ENCODE measurements at places on chromosomes 6 and 20.
A peak's percentile ranks its signal among the peaks of the same experiment; 100 is the strongest.

DNA sequence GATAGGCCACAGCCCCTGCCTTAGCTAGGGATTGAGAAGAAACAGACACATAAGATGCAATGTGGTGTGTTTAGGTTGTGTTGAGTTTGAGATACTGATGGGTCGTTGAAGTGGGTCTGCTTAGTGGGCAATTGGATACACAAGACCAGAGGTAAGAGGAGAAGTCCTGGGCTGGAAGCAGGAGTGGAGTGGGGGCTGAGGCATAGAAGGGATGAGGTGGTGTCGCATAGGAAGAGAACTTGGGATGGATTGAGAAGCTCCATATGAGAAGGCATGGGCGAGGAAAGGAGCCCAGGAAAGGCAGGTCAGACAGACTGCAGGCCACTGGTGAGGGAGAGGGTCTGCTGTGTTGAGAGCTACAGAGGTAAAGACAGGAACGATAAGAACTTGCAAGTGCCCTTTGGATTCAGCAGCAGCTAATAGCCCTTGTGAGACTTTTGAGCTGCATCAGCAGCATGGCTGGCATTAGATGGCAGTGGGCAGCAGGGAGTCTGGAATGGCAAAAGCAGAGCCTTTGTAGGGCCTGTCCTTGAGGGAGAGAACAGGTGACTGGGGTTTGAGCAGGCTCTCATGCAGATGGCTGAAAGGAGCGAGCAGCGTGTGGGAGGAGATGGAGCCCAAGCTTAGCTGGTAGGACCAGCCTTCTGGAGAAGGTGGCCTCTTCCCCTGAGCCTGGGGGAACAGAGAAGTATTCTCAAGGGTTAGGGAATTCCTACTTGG is 33.2 kb downstream of the PLCG1 start:
- DNase-seq = no peak
- no peaks in the 10 kb centered on the region for H3K27me3 ChIP-seq
- H3K27ac ChIP-seq = no peak overlapping the region
- no peak overlapping the region for H3K4me3 ChIP-seq
- H3K4me1 ChIP-seq = no peaks in the 10 kb centered on the region
- H3K36me3 ChIP-seq = peaks cover 47% of the 10 kb centered on the region

DNA sequence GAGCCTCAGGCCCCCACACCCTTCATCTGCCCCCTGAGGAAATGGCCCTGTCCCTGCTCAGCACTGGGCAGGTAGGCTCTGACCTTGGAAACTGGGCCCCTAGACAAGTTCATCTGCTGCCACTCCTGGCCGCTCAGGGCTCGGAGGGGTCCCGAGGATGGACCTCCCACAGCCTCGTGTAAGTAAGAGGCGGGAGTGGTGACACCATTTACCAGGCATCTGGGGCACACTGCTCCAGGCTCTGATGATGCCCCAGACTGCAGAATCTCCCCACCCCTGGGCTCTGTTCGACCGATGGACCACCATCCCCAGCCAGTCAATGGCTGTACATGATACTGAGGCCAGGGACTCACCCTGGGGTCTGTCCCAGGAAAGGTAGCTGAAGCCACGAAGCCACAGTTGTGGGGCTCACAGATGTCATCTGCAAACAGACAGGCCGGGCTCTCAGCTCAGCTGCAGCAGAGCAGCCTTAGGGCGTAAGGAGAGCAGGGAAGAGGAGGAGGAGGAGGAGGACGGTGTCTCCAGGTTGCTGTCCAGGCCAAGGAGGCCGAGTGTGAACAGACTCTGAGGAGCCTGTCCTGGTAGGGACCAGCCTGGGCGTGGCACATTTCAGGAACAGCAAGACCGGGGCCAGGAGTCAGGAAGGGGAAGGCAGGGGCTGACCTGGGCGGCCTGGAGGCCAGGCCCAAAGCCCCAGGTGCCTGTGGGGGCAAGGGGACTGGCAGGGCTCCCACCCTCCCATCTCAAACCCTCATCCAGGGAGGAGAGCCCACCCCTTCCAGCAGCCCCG is 300.4 kb downstream of the TAF4 start:
- no peaks in the 10 kb centered on the region for H3K36me3 ChIP-seq
- no peak overlapping the region for H3K27ac ChIP-seq
- H3K4me1 ChIP-seq = no peaks in the 10 kb centered on the region
- H3K4me3 ChIP-seq = no peak overlapping the region
- no peak for DNase-seq

GRCh38 chr6:105536961-105537360 is 134.1 kb upstream of the PREP start:
- no peak for DNase-seq
- no peaks in the 10 kb centered on the region for H3K27me3 ChIP-seq
- H3K36me3 ChIP-seq = no peaks in the 10 kb centered on the region
- no peak overlapping the region for H3K27ac ChIP-seq
- H3K4me3 ChIP-seq = no peak overlapping the region
- H3K4me1 ChIP-seq = no peaks in the 10 kb centered on the region

DNA sequence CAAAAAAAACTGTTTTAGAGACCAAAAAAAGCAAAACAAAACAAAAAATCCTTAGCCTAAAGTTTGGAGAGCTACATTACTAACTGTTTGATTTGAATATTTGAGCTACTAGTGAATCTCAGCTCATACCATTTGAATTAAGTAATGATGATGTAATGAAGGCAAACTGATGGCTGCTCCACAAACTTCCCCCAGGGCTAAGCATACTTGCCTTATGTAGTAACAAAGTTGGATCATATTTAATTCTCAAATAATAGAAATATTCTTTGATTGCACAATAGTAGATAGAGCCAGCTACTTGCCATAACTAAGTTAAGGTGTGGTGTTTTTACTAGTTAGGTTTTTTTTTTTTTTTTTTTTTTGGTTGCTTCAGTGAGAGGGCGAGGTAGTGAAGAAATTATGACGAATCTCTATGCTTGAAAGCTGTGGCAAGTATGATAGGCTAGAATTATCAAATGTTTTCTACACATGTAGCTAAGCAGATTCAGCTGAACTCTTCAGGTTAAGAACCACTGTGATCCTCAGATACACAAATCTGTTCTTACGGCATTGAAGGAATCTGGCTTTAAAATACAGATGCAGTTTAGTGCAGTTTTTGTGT is 2.9 kb downstream of the RAB32 start:
- no peaks in the 10 kb centered on the region for H3K4me1 ChIP-seq
- no peaks in the 10 kb centered on the region for H3K36me3 ChIP-seq
- no peak for DNase-seq
- no peak overlapping the region for H3K4me3 ChIP-seq

- H3K27ac ChIP-seq = no peak overlapping the region
- H3K4me1 ChIP-seq = no peaks in the 10 kb centered on the region
- no peak overlapping the region for H3K4me3 ChIP-seq
- DNase-seq = no peak
- no peaks in the 10 kb centered on the region for H3K36me3 ChIP-seq
- H3K27me3 ChIP-seq = no peaks in the 10 kb centered on the region
Measured at GRCh38 chr6:167543602-167544497, 219.0 kb downstream of the TTLL2 start.

GRCh38 chr20:46128310-46129151 is 10.4 kb downstream of the CD40 start:
- H3K27ac ChIP-seq = no peak overlapping the region
- DNase-seq = no peak
- no peaks in the 10 kb centered on the region for H3K4me1 ChIP-seq
- peaks cover 4% of the 10 kb centered on the region for H3K27me3 ChIP-seq

DNA sequence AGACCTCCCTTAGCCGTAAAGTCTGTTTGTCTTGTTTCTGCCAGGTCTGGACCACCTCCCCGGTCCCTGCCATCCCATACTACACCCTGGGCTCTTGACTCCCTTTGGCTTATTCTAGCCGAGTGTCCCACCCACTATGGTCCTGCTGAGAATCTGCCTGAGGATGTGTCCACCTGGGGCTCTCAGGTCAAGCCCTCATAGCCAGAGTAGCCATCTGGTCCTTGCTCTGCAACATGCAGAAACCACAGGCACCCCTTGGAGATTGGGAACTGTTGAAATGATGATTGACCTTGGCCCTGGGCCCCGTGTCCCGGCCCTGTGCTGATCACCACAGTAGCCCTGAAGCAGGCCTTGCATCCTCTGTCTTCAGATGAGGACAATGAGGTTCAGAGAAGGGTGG is 44.0 kb downstream of the VSTM2L start:
- H3K27me3 ChIP-seq = no peaks in the 10 kb centered on the region
- no peak overlapping the region for H3K27ac ChIP-seq
- H3K4me3 ChIP-seq = no peak overlapping the region
- no peaks in the 10 kb centered on the region for H3K36me3 ChIP-seq
- no peaks in the 10 kb centered on the region for H3K4me1 ChIP-seq
- no peak for DNase-seq

- H3K36me3 ChIP-seq = no peaks in the 10 kb centered on the region
- H3K27me3 ChIP-seq = no peaks in the 10 kb centered on the region
- no peak for DNase-seq
- no peaks in the 10 kb centered on the region for H3K4me1 ChIP-seq
- no peak overlapping the region for H3K27ac ChIP-seq
Measured at GRCh38 chr6:26034905-26035304, 52.3 kb upstream of the HFE start.

DNA sequence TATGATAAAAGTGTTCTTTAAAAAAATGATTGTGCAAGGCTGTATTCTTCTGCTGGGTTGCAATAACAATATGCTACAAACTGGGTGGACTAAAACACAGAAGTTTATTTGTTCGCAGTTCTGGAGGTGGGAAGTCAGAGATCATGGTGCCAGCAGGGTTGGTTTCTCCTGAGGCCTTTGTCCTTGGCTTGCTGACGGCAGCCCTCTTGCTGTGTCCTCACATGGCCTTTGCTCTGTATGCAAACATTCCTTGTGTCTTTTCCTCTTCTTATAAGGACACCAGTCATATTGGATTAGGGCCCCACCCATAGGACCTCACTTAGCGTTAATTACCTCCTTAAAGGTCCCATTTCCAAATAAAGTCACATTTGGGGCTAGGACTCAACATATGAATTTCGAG is 220.4 kb downstream of the SAMD5 start:
- no peak overlapping the region for H3K27ac ChIP-seq
- DNase-seq = no peak
- no peaks in the 10 kb centered on the region for H3K27me3 ChIP-seq
- no peaks in the 10 kb centered on the region for H3K4me1 ChIP-seq
- no peak overlapping the region for H3K4me3 ChIP-seq
- H3K36me3 ChIP-seq = no peaks in the 10 kb centered on the region

DNA sequence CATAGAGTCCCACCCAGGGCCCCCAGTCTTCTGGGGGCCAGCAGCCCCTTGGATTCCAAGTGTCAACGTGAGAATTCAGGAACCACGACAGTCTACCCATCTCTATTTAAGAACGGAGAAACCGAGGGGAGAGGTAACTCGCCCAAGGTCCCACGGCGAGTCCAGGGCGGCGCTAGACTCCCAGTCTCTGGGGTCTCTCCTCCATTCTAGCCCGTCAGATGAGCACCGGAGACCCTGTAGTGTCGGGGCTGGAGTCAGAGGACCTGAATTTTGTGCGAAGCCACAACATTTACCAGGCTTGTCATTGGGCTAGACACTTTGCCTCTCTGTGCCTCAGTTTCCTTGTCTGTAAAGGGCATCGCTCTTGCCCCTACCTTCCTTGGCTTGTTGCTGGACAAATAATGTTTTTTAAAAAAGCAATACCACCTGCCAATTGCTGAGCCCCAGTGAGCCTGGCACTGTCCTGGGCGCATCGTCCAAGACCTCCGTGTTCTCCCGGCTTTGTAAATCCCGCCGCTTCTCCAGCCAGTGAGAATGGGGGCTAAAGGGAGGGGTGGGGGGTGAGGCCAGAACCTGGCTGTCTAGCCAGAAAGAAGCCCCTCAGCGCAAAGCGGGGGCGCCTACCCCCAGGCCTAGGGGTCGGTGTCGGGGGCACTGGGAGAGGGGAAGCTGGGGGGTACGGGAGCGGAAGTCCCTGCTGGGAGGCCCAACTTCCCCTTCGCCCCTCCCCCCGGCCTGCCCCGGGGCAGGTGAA is 91.7 kb downstream of the NCR2 start:
- H3K4me3 ChIP-seq = peak overlapping the region; percentile 51
- H3K36me3 ChIP-seq = no peaks in the 10 kb centered on the region
- no peaks in the 10 kb centered on the region for H3K27me3 ChIP-seq
- H3K4me1 ChIP-seq = peaks cover 8% of the 10 kb centered on the region
- peak overlapping the region; percentile 86 for H3K27ac ChIP-seq
- no peak for DNase-seq

GRCh38 chr6:161273274-161273751 is 548 bp downstream of the AGPAT4 start:
- peak overlapping the region; percentile 36 for H3K4me3 ChIP-seq
- H3K36me3 ChIP-seq = no peaks in the 10 kb centered on the region
- H3K4me1 ChIP-seq = no peaks in the 10 kb centered on the region
- no peak for DNase-seq

DNA sequence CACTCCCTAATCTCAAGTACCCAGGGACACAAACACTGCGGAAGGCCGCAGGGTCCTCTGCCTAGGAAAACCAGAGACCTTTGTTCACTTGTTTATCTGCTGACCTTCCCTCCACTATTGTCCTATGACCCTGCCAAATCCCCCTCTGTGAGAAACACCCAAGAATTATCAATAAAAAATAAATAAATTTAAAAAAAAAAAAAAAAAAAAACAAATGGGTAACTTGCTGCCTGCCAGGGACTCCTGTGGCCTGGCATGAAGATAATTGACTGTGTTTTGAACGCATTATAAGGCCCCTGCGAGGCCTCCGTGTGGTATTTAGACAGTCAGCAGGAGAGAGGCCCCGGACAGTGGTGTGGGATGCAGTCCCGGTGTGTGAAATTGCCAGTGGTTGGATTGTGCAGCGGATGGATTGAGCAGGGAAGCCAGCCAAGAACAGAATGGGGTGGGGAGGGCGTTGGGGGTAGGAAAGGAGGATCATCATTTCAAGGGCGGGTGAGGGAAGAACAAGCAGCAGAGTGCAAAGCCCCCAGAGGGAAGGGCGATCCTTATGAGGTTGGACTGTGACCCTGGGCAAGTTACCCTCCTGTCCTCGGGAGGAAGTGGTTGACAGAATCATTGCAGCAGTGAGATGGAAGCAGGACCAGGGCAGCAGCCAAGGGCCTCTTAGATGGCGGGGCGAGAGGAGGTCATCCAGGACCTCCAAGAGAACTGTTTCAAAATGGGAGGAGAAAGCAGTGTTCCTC is 43.3 kb downstream of the PPARD start:
- H3K27ac ChIP-seq = no peak overlapping the region
- no peaks in the 10 kb centered on the region for H3K36me3 ChIP-seq

- no peaks in the 10 kb centered on the region for H3K36me3 ChIP-seq
- H3K4me3 ChIP-seq = no peak overlapping the region
- H3K4me1 ChIP-seq = no peaks in the 10 kb centered on the region
- DNase-seq = peak; percentile 4
Measured at GRCh38 chr6:170177772-170178560, 112.9 kb downstream of the DLL1 start.

DNA sequence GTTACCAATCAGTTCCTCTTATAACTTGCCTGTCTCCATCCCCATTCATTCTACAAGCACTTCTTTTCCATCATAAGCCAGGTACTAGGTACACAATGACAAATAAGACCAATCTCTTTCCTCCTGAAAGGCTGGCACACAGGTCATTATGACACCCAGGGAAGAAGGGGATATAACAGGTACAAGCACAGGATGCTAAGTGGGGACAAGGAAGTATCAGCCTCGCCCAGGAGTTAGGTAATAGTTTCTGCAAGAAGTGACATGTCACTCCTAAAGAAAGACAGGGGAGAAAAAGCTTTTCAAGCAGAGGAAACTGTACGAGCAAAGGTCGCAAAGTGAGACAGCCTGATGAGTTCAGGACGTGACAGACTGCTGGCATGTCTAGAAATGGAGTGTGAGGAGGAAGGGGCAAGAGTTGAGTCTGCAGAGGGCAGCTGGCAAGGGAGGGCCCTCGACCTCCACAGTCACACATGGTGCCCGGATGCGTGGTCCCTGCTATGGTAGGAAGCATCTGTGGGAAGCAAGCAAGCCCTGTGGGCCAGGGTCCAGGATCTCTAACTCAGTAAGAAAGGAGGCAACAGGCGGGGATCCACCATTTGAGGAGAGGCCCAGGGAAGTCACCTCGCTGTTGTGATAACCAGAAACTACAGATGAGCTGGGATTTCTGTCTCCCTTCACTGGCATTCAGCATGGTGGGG is 40.4 kb downstream of the GPLD1 start:
- no peaks in the 10 kb centered on the region for H3K36me3 ChIP-seq
- H3K4me1 ChIP-seq = no peaks in the 10 kb centered on the region
- H3K4me3 ChIP-seq = no peak overlapping the region
- no peak overlapping the region for H3K27ac ChIP-seq
- no peak for DNase-seq

Data from prostate gland (tissue), 2 donors.